Substantia nigra (tissue), 51 donors: ENCODE measurements at places on chromosomes 2 and 18.

- DNase-seq, result no peak
These were observed 51.5 kb upstream of the FRZB start for GRCh38 chr2:182917924-182918323.

- no peak for DNase-seq
These were observed 79.6 kb downstream of the RAB31 start for GRCh38 chr18:9787712-9788111.

GRCh38 chr2:140248623-140249022, 1468.4 kb upstream of the NXPH2 start:
- no peak for DNase-seq

GRCh38 chr2:118880501-118880900, 33.1 kb upstream of the EN1 start:
- no peak for DNase-seq

GRCh38 chr2:74499267-74499939, at the start of gene LBX2:
Gene LBX2, minus strand, starts transcription at chr2:74499603. Its CDS starts 66 bp downstream, at chr2:74499537.
- no peak for DNase-seq

GRCh38 chr2:224040753-224041152, 1.7 kb upstream of the SERPINE2 start:
- DNase-seq, result no peak
